Inflammatory macrophage treated with lipopolysaccharide for 1 hour (primary cell): ENCODE measurements at places on chromosomes 16 and 17.

- DNase-seq: no peak
Measured at GRCh38 chr16:85276258-85276657, 164.0 kb upstream of the CIBAR2 start.

DNA sequence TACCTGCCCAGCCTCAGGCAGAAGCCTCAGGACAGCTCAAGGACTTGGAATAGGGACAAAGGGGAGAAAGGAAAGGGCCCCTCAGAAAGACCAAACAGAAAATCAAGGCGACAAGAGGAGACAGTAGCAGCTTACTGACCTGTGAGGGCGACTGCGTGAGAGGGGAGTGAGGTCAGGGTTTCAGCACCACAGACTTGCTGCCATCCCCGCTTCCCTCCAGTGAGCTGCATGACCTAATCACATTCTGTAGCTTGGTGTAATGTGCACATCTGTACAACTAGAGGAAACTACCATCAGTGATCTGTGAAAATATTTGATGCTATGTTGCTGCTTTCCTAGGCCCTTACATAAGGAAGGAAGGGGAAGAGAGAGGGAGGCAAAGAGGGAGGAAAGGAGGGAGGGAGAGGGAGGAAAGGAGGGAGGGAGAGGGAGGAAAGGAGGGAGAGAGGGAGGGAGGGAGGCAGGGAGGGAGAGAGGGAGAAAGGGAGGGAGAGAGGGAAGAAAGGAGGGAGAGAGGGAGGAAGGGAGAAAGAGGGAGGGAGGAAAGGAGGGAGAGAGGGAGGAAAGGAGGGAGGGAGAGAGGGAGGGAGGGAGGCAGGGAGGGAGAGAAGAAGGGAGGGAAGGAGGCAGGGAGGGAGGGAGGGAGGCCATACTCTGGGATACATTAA is 404.9 kb upstream of the CDH5 start:
- no peak for DNase-seq

DNA sequence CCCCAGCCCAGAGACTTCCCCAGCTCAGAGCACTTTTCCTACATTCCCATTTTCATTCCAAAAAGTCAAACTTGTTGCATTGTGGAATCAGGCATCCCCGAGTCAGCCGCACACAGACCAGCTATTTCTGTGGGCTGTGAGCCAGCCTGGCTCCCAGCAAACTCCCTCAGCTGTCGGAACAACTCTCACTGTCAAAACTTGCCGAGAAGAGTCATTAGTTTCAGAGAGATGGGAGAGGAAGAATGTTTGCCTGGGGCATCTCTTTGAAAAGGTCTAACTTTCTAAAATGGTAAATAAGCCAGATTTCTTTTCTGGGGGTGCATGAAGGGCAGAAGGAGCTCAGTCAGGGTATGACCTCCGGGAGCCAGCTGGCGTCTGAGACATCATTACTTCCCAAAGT is 280.0 kb downstream of the TMEM114 start:
- no peak for DNase-seq

DNA sequence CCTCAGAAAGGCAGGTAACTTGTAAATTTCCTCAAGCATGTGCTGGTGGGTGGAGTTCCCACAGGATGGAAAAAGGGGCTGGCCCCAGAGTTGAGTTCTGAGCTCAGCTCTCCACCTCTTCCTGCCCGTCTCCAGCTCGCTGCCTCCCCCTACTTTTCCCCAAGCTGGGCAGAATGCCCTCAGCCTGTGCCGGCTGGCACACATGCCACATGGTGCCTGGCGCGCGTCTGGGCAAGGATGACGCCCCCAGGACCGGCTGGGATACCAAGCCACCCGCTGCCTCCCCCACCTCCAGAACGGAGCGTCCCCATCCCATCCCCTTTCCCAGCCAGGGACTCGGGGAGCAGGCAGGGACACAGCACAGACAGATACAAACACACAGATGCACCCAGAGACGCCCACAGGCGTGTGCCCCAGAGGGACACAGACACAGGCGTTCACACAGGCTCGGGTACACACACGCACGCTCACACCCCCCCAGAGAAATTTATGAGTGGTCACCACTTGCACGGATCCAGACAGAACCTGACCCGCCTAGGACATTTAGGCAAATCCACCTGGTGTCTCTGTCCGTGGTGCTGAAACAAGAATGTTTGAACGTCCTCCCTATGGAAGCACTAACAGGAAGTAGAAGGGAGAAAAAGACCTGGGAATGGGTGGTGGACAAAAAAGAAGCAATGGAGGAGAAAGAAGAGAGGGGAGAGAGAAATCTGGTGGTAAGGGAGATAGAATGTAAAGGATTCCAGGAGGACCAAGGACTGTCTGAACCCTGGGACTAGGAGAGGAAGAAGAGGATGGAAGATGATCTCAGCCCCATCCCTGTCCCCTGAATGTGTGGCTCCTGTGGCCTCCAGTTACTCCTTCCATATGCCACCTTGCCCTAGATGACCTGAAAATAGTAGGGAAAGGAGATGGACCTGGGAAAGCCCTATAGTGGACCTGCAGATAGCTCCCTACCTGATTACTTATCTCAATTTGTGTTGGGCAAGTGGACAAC is 15.5 kb downstream of the NEUROD2 start:
- DNase-seq: no peak

DNA sequence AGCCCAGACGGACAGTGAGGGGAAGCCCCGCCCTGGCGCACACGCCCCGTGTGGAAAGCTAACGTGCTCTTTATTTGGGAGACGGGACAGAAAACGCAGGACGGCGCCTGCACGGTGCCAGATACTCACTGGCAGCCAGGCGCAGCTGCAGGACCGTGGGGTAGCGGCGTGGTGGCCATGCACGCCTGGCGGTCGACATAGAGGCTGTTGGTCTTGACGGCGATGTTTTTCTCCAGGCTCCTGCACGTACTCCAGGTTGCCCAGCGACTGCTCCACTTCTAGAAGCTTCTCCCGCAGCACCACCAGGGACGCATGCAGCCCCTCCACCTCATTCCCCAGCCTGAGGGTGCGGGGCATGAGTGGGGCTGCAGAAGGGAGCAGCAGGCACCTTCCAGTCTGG is 5.1 kb upstream of the C1QTNF8 start:
- no peak for DNase-seq
